ENCODE measurements at places on chromosomes 16 and 17.

DNA sequence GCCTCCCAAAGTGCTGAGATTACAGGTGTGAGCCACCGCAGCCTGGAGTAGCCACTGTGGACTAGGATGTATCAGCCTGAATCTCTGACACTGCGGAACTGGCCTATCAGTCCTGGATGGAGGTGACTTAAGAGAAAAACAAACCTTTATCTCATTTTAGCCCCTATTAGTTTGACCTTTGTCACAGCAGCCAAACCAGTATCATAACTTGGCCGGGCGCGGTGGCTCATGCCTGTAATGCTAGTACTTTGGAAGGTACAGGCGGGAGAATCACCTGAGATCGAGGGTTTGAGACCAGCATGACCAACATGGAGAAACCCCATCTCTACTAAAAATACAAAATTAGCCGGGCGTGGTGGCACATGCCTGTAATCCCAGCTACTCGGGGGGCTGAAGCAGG is 51.8 kb upstream of the USP7 start:
- no peak for DNase-seq

DNA sequence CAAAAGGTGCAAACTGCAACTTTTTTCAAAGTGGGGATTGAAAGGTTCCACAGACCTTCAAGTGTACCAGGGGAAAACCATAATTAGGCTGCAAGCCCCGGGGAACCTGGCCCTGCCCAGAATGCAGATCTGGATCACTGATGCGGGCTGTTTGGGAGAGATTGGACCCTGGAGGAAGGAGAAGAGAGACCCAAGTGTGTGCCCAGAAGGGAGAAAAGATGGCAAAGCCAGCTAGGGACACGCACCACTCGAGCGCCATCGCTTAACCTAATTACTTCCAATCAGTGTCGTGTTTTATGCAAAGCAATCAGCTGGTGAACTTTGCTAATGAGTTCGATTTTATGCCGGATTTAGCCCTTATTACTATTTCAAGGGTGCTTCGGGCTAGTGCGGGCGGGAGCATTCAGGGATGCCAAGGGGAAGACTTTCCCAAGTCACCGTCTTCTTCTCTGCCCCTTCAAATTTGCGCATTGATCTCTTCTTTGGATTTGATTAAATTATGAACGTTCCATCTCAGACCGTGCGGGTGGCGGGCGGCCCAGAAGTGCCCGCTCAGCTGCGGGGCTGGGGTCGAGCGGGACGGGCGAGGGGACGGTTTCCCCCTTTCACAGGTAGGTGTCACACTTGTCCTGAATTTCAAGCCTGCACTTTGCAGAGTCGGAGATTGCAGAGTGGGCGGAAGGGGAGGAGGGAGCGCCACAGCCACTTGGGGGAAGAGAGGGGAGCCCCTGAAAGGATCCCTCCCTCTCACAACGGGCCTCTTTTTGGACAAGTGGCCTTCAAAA is 4.0 kb downstream of the IRX5 start:
- DNase-seq, result no peak

- no peak for DNase-seq
Measured at GRCh38 chr17:45700171-45701090, 83.7 kb upstream of the CRHR1 start.

DNA sequence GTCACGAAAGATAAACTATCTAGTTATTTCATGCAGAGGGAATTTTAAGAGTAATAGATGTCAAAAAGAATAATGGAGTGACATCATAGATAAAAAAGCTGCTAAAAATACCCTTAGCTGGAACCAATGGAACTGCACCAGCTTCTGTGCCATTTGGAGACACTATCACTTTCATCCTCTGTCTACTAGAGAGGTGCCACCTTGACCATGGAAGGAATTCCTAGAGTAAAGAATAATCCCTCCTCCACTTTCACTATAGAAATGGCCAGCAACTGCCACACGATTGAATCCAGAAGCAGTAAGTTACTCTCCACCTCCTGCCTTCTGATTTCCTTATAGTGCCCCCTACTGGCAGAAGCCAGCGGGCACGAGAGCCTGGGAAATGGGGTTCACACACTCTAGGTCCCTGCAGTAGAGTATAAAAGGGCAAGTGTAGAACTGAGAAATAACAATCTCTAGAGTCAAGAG is 2.8 kb upstream of the ALDH3A2 start:
- peak; percentile 60 for DNase-seq

DNA sequence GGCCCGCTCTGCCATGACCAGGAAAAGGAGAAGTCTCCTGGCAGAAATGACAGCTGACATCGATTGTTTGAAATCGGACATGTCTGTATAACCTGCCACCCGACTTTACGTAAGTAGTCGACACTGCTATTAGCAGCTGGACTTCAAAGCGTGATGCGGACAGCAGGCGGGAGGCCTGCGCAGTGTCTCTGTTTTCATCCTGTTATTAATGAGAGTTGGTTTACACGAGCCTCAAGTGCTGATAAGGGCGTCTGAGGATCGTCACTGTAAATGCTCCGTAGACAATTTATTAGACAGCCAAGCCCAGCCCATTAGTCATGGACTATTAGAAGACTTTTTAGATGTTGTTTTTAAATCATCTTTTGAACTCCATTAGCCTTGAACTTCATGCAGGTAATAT is 328.3 kb downstream of the FOXL1 start:
- DNase-seq, result no peak

DNA sequence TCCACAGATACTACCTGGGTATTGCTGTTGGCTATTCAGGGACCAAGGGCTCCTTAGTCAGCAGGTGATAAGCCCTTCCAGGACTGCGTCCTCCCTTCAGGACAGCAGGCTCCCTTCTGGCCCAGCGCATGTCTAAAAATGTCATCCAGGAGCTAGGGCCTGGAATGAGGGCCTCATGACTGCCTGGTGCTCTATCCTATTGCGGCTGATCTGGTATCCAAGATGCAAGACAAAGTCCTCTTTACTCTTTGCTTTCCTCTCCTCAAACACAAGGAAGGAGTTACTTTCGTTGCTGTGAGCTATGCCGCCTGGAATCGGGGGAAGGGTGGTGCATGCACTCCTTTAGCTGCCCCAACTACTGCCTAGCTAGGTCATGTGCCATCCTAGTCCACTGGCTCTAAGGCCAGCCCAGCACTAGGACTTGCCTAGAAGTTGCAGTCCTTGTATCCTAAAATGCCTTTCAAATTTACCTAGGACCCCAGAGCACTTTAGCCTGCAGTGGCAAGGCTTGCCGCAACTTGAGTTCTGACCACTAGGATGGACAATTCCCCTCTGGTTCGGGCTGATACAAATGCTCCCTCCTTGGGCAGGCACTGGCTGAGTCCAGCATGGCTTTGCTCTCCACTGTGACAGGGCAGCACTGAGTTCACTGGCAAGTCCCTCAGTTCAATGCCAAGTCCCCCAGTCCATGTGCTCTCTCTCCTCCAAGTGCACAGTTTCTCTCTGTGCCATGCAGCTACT is 10.1 kb upstream of the TMEM219 start:
- no peak for DNase-seq

DNA sequence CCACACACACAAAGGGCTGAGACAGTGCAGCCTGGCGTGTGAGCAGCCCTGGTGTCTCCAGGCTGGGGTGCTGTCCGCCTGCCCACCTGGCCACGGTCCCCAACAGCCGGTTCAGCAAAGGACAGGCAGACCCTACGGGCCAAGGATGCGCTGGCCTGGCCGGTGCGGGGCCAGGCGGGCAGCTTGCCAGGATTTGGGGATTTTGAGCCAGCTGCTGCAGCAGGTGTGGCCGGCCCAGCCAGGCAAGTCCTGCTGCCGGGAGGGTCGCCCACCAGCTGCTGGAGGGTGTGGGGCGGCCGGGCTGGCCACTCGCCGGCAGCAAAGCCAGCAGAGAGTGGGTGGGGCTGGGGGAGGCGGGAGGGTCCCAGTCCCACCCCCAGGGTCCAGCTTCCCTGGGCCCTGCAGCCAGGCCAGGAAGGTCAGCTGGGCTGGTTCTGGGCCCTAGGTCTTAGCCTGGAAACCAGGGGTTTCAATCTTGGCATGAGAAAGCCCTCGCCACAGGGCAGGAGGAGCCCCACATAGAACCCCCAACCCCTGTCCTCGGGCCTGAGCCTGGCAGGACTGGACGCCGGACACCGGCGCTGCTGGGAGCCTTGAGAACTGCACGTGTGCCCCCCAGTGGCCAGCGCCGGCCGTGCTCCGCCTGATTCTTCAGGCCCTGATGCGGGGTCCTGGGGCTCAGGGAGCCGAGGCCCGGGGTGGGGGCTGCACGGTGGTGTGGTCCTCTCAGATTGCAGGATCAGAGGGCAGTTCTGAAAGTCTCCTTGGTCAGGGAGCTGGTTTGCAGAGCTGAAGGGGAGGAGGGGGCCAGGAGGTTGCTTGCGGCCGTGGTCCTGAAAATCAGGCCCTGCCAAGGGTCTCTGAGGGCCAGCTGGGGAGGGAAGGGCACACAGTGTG is 17.6 kb upstream of the SSTR5 start:
- peak; percentile 43 for DNase-seq

DNA sequence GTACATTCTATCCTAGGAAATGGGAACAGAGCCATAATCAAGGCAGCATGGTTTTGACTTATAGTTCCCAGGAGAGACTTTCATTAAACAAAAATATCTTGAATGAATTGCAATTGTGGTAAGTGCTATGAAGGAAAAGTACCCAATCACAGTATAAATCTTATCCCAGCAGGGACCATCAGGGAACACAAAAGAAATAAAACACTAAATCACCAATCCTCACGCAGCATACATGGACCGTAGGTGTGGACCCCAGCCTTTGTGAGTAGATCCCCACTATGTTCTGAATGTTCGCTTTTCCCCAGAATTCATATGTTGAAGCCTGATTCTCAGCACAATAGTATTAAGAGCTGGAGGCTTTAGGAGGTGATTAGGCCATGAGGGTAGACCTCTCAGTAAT is 925.0 kb upstream of the RBFOX1 start:
- no peak for DNase-seq

DNA sequence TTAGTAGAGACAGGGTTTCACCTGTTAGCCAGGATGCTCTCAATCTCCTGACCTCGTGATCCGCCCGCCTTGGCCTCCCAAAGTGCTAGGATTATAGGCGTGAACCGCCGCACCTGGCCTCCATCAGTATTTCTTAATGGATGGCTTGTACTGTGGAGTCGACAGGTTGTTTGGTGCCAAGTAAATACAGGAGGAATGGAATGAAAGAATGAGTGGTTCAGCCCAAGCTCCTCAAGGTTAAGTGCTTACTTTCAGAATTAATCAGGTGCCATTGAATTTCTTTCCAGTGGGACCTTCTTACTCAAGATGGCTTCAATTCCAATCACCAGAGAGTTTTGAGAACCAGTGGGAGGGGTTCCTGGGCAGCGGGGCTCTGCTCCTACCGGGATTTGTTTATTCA is 25.0 kb downstream of the ALOX15 start:
- DNase-seq, result no peak

- DNase-seq, result no peak
Measured at GRCh38 chr17:72472106-72472505, 351.3 kb downstream of the SOX9 start.

Data from stimulated activated CD4-positive, alpha-beta T cell treated with anti-CD3 and anti-CD28 coated beads, Interleukin-2, amount 100 ng/mL, for 48 hours (primary cell).